ENCODE measurements at places on chromosomes 4 and X. TPM values are rescaled to one million over a fixed set of nuclear protein-coding genes. Genes with fewer than 3 reads are reported as not detected.

The HERC6 gene
- 30.9 TPM for polyA plus RNA-seq

The GPR173 gene
- not detected for polyA plus RNA-seq

The PGAM4 gene
- not detected for polyA plus RNA-seq

The SHROOM2 gene
- polyA plus RNA-seq, result not detected

The RBM46 gene
- polyA plus RNA-seq, result not detected

The MAGEA12 gene
- not detected for polyA plus RNA-seq

The PPBP gene
- polyA plus RNA-seq, result not detected

The PNMA6F gene
- not detected for polyA plus RNA-seq

The CDKL2 gene
- 1.1 TPM for polyA plus RNA-seq

The SOWAHB gene
- not detected for polyA plus RNA-seq

The SCML2 gene
- polyA plus RNA-seq, result 0.19 TPM

The TLR10 gene
- 0.31 TPM for polyA plus RNA-seq

The C4orf50 gene
- polyA plus RNA-seq, result 0.11 TPM

The CCDC110 gene
- polyA plus RNA-seq, result not detected

The GABRE gene
- not detected for polyA plus RNA-seq

The CFAP47 gene
- not detected for polyA plus RNA-seq

The ARFIP1 gene
- polyA plus RNA-seq, result 24.2 TPM

The TEC gene
- 1.2 TPM for polyA plus RNA-seq

The PDGFRA gene
- polyA plus RNA-seq, result not detected

The MAGEE2 gene
- polyA plus RNA-seq, result not detected

The ALB gene
- not detected for polyA plus RNA-seq

The CEP135 gene
- polyA plus RNA-seq, result 13.6 TPM

The HAND2 gene
- not detected for polyA plus RNA-seq

The GCNA gene
- 0.57 TPM for polyA plus RNA-seq

The BEX1 gene
- polyA plus RNA-seq, result not detected

The LINC00632 gene
- not detected for polyA plus RNA-seq

The FREM3 gene
- polyA plus RNA-seq, result 0.48 TPM

The DBET gene
- polyA plus RNA-seq, result not detected

The TAF9B gene
- polyA plus RNA-seq, result 36.6 TPM

The SSX2B gene
- polyA plus RNA-seq, result not detected

The DRP2 gene
- 0.10 TPM for polyA plus RNA-seq

The KCND1 gene
- 0.09 TPM for polyA plus RNA-seq

The DCAF8L2 gene
- polyA plus RNA-seq, result not detected

The ASB9 gene
- polyA plus RNA-seq, result 0.29 TPM

The ARHGAP6 gene
- not detected for polyA plus RNA-seq

The NPY2R gene
- not detected for polyA plus RNA-seq

The AFM gene
- not detected for polyA plus RNA-seq

The IL3RA gene
- not detected for polyA plus RNA-seq

The FAM9B gene
- polyA plus RNA-seq, result not detected

The BEX5 gene
- polyA plus RNA-seq, result 8.8 TPM

The JCHAIN gene
- polyA plus RNA-seq, result not detected

The MID2 gene
- polyA plus RNA-seq, result 4.8 TPM

The GAGE2A gene
- not detected for polyA plus RNA-seq

The STARD8 gene
- polyA plus RNA-seq, result 0.21 TPM

The TAF7L gene
- polyA plus RNA-seq, result not detected

The SMPX gene
- not detected for polyA plus RNA-seq

The GABRG1 gene
- not detected for polyA plus RNA-seq

The XG gene
- polyA plus RNA-seq, result not detected

The OTC gene
- polyA plus RNA-seq, result not detected

The P2RY4 gene
- not detected for polyA plus RNA-seq

The TIGD4 gene
- polyA plus RNA-seq, result not detected

The GUCY1A1 gene
- polyA plus RNA-seq, result not detected

The FAT4 gene
- polyA plus RNA-seq, result not detected
